Colonic mucosa (tissue), 4 donors: ENCODE measurements at places on chromosomes 2 and 18. TPM values are rescaled to one million over a fixed set of nuclear protein-coding genes. Genes with fewer than 3 reads are reported as not detected.
A peak's percentile ranks its signal among the peaks of the same experiment; 100 is the strongest.

DNA sequence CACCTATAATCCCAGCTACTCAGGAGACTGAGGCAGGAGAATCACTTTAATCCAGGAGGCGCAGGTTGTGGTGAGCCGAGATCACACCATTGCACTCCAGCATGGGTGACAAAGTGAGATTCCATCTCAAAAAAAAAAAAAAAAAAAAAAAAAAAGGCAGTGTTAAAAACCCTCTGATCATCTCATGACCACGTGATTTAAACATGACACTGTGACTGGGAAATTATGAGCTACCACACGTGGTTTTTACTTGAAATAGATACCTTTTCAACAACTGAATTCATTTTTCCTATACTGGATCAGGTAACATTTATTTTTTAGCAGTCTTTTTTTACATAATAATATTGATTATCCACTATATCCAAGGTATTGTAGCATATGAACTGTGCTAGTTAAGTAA lies 102.7 kb downstream of the PTRHD1 start:
- DNase-seq, result no peak
- H3K4me1 ChIP-seq, result no peaks in the 10 kb centered on the region
- no peaks in the 10 kb centered on the region for H3K27me3 ChIP-seq
- H3K27ac ChIP-seq, result no peak overlapping the region
- H3K36me3 ChIP-seq, result no peaks in the 10 kb centered on the region
- H3K4me3 ChIP-seq, result no peak overlapping the region

DNA sequence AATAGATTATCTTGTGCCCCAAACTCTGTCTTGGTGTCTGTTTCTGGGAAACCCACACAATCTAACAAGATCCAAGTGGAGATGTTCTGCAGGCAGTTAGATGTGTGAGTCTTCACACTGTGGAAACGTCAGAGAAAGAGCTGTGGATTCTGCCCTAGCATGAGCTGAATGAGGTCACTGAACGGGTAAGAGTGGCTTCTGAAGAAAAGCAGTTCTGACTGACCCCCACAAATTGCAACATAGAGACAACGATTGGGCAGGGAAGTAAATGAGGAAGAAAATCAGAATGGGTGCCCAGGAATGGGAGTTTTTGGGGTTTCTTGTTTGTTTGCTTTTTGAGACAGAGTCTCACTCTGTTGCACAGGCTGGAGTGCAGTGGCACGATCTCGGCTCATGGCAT lies 12.9 kb upstream of the RPL37A start:
- DNase-seq, result no peak
- no peak overlapping the region for H3K4me3 ChIP-seq
- H3K4me1 ChIP-seq, result no peaks in the 10 kb centered on the region
- H3K27me3 ChIP-seq, result no peaks in the 10 kb centered on the region

DNA sequence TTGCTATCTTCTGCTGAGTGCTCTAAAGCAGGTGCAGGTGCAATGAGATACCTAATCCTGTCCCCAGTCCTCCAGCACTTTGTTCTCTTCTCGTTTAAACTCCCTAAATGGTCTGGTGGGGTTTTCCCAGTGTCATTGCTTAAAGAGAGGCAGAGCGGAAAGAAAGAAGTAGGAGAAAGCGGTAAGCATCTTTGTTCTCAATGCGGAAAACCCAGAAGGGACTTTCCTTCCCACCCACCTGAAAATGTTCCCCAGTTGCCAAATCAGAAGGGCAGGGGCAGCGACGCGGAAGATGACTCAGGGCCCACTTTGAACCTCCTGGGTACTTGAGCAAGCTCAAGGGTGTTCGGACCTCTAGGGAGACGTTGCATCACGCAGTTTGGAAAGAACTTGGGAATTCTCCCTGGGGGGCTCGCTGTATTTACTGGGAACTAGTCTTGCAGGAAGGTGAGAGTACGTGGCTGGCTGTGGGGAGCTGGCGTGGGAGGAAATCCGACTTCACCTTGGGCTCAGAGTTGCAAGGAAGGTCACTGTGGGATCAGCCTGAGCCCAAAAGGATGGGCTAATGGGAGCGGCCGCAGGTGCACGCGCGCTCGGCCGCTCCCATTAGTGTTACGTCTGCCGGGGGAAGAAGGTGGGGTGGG lies 589 bp upstream of the SGPP2 start:
- peaks cover 4% of the 10 kb centered on the region for H3K4me1 ChIP-seq
- H3K36me3 ChIP-seq, result no peaks in the 10 kb centered on the region
- peak overlapping the region; percentile 76 for H3K4me3 ChIP-seq
- H3K27me3 ChIP-seq, result no peaks in the 10 kb centered on the region
- DNase-seq, result no peak

DNA sequence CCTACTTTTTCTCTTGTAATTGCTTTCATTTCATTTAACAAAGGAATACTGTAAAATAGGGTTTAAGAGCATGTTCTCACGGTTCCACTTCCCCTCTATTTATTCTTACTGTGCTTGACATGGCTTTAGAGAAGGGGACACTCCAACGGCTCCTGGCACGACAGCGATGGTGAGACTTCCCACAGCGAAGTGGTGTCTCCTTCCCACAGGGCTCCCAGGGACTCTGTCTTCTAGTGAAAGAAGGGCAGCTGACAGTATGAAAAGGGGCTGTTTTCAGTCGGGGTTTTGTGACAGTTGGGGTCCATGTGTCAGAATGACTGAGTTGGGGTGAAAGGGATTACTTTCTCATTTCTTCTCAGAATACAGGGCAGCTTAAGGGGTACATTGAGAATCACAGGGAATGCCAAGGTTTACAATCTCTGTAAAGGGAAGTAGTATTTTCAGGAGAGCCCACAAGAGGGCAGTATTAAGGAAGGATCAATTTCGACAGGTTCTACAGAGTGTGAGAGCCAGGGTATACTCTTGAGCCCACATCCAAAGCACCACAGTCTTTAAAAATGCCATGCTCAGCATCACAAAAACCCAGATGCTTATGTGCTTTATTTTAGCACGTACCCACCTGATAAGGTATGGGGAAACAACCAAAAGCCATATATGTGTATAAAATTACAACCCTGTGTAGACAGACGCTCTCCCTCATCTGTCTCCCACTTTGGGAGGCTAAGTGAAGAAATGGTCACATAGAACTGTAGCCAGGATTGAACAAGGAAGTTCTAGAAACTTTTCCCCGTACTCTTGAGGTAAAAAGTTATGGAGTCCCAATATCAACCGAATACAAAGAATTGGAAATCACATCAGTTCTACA lies 31.3 kb upstream of the RAPGEF4 start:
- H3K27ac ChIP-seq, result no peak overlapping the region
- H3K4me1 ChIP-seq, result no peaks in the 10 kb centered on the region
- no peaks in the 10 kb centered on the region for H3K36me3 ChIP-seq
- no peaks in the 10 kb centered on the region for H3K27me3 ChIP-seq
- no peak for DNase-seq
- no peak overlapping the region for H3K4me3 ChIP-seq

GRCh38 chr18:63686871-63687270 lies 15.9 kb upstream of the SERPINB11 start:
- no peak for DNase-seq
- no peak overlapping the region for H3K27ac ChIP-seq
- no peak overlapping the region for H3K4me3 ChIP-seq
- H3K4me1 ChIP-seq, result no peaks in the 10 kb centered on the region

DNA sequence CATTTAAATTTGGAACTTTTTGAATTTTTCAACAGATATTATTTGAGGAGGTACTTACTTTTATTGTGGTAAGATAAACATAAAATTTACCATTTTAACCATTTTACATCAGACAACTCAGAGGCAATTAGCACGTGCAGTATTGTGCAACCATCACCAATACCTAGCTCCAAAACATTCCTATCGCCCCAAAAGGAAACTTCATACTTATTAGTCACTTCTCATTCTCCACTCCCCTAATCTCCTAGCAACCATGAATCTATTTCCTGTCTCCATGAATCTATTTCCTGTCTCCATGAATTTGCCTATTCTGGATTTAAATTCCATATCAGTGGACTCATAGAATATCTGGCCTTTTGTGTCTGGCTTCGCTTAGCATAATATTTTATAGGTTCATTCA lies 69.9 kb upstream of the FAM136A start:
- H3K36me3 ChIP-seq, result no peaks in the 10 kb centered on the region
- H3K27me3 ChIP-seq, result no peaks in the 10 kb centered on the region
- H3K4me1 ChIP-seq, result no peaks in the 10 kb centered on the region

DNA sequence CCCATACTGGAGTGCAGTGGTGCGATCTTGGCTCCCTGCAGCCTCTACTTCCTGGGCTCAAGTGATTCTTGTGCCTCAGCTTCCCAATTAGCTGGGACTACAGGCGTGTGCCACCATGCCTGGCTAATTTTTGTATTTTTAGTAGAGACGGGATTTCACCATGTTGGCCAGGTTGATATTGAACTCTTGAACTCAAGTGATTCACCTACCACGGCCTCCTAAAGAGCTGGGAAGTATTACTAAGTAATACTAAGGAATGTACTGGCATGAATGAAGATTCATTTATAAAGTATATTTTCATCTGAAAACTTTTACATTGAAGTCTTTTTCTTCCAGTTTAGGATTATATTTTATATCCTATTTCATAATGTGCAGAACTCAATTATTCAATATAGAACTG lies 38.1 kb downstream of the NUP35 start:
- no peak overlapping the region for H3K27ac ChIP-seq
- H3K4me1 ChIP-seq, result no peaks in the 10 kb centered on the region
- DNase-seq, result no peak
- H3K27me3 ChIP-seq, result no peaks in the 10 kb centered on the region
- no peaks in the 10 kb centered on the region for H3K36me3 ChIP-seq
- no peak overlapping the region for H3K4me3 ChIP-seq

DNA sequence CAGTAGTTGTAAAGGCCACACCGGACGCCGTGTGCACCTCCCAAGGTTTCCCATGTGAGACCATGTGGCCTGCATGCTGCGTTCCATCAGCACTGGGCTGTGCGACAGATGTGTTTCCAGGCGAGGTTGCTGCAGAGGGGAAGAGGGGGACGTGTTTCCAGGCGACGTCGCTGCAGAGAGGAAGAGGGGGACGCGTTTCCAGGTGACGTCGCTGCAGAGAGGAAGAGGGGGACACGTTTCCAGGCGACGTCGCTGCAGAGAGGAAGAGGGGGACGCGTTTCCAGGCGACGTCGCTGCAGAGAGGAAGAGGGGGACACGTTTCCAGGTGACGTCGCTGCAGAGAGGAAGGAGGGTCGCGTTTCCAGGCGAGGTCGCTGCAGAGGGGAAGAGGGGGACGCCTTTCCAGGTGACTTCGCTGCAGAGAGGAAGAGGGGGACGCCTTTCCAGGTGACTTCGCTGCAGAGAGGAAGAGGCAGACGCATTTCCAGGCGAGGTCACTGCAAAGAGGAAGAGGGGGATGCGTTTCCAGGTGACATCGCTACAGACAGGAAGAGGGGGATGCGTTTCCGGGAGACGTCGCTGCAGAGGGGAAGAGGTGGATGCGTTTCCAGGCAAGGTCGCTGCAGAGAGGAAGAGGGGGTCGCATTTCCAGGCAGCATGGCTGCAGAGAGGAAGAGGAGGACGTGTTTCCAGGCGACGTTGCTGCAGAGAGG lies 24.5 kb downstream of the NFATC1 start:
- no peak overlapping the region for H3K27ac ChIP-seq
- no peaks in the 10 kb centered on the region for H3K36me3 ChIP-seq
- no peaks in the 10 kb centered on the region for H3K27me3 ChIP-seq
- no peak overlapping the region for H3K4me3 ChIP-seq
- no peaks in the 10 kb centered on the region for H3K4me1 ChIP-seq

SKOR2 gene
- total RNA-seq, result not detected

DNA sequence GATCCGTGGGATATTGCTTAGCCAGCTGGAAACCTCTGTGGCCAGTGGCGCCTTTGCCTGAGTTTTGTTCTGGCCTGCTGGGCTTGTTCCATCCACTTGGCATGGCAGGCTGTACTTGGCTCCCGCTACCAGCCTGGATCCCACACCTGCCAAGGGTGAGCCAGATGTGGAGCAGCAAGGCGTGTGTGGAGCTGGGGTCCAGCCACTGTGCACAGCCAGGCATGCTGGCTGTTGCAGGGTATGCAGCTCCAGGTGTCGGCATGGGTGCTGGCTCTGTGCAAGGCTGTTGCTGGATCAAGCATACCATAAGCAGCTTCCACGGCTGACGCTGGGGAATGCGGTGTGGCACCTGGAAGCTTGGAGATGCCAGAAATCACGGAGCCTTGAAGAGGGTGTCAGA lies 34.5 kb downstream of the PTPN4 start:
- no peaks in the 10 kb centered on the region for H3K4me1 ChIP-seq
- H3K36me3 ChIP-seq, result no peaks in the 10 kb centered on the region
- no peaks in the 10 kb centered on the region for H3K27me3 ChIP-seq
- H3K27ac ChIP-seq, result no peak overlapping the region

DNA sequence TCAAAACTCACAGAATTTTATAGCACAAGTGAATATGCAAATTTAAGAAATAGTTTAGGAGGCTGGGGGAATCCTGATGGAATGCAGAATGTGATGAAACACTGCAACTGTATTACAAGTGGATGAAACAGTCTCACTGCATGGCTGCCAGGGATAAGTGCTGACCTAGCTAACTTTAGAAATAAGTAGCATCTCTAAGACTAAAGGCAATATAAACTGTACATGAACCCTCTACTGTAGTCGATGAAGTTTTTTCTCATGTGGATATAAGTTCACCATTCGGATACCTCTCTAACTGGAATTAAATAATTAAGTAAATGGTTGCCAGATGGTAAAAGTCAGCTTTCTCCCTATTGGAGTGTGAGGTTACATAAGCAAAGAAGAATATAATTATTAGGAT lies 777.8 kb upstream of the RAB6C start:
- H3K36me3 ChIP-seq, result no peaks in the 10 kb centered on the region
- H3K4me3 ChIP-seq, result no peak overlapping the region
- no peaks in the 10 kb centered on the region for H3K4me1 ChIP-seq
